T follicular helper cell (primary cell): ENCODE measurements at places on chromosomes 12 and 14.

GRCh38 chr12:73361864-73362230, 1089.7 kb downstream of the TRHDE start:
- DNase-seq: no peak

DNA sequence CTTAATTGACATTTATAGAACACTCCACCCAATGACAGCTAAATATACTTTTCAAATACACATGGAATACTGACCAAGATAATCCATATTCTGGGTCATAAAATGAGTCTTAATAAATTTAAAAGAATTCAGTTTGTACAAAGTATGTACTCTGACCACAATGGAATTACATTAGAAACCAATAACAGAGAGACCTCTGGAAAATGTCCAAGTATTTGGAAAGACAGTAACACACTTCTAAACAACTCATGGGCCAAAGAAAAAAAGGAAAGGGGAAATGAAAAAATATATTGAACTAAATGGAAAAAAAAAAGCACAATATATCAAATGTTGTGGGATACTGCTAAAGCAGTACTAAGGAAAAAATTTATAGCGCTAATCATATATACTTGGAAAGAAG, 52.0 kb downstream of the CRACR2A start:
- DNase-seq: no peak

- DNase-seq: no peak
Measured at GRCh38 chr14:54396183-54396492, 669 bp upstream of the CDKN3 start.

- DNase-seq: no peak
Measured at GRCh38 chr12:49346659-49347310, at the start of gene DNAJC22. TSS of gene DNAJC22 (plus strand) at chr12:49346888. CDS start at chr12:49348873, 1,985 bp downstream.

DNA sequence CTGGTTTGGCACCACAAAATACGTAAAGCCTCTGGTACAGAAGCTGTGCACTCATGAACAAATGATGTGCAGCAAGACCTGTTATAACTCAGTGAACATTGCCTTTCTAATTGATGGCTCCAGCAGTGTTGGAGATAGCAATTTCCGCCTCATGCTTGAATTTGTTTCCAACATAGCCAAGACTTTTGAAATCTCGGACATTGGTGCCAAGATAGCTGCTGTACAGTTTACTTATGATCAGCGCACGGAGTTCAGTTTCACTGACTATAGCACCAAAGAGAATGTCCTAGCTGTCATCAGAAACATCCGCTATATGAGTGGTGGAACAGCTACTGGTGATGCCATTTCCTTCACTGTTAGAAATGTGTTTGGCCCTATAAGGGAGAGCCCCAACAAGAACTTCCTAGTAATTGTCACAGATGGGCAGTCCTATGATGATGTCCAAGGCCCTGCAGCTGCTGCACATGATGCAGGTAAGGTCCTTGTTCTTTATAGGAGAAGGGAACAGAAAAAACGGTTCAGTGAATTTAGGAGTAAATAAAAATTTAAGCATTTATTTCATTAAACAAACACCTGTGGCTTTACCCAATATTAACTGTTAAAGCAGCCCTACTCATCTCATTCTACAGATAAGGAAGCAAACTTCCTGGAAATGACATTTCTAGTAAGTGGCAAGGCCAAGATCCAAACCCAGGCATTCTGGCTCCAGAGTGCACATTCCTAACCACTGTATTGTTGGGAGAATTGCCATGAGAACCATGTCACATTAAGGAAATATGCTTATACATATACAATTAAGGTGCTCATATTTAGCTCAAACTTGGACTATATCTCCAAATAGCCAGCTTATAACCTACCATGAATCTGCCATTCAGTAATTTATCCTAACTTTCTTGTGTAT, 11.7 kb downstream of the COCH start:
- no peak for DNase-seq

DNA sequence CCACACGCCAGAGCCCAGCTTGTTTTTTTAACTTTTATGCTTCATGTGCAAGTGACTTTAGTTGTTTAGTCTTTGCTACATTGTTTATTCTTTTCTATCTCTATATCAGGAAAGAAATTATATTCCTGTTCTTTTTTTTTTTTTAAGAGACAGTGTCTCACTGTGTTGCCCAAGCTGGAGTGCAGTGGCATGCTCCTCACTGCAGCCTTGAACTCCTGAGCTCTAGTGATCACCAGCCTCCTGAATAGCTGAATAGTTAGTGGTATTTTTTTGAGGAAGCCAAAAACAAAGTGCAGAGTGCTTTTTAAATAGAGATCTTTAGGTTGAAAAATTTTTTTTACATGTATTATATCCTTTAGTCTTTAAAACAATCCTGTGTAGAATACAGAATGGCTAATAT, 58.2 kb downstream of the ETNK1 start:
- DNase-seq: no peak

GRCh38 chr12:66929121-66929520, 250.2 kb upstream of the GRIP1 start:
- DNase-seq: no peak

DNA sequence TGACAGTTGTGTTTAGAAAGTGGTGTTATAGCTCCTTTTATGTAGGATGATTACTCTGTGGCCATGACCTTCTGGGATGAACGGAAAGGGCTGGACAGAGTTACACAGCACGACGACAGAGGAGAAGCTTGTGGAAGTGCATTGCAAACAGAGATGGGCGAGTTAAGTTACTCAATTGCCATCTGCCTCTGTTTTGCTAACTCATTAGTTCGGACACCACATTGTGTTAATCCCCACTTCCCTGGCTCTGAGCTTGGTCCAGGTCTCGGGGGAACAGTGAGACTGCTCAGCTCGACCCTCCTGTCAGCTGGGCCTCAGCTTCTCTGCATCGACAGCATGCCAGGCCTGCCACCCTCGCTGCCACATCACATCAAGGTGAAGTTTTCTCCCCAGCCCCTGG, 408.0 kb downstream of the ZFP36L1 start:
- DNase-seq: no peak

GRCh38 chr14:91185721-91186120, 58.8 kb downstream of the GPR68 start:
- no peak for DNase-seq
